ENCODE measurements at places on chromosomes 2 and 18.

DNA sequence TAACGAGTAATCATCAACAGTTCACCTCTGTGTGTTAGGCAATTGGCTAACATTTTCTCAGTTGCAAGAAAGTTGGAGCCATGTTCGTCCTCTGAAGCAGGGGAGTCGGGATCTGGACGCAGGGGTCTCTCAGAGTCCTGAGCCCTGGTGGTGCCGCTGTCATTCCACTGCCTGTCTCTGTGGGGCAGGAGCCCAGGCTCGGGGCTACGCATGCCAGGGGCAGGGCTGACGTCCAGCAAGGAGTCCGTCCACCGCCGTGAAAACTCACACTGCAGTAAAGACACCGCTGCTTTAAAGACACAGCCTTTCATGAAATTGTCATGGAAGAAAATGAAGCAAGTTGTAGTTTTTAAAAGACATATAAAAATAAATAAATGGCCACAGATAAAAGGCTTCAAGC lies 571.1 kb upstream of the SOX11 start:
- DNase-seq = no peak

- DNase-seq = no peak
Measured at GRCh38 chr2:99524056-99524455, 34.2 kb upstream of the REV1 start.

DNA sequence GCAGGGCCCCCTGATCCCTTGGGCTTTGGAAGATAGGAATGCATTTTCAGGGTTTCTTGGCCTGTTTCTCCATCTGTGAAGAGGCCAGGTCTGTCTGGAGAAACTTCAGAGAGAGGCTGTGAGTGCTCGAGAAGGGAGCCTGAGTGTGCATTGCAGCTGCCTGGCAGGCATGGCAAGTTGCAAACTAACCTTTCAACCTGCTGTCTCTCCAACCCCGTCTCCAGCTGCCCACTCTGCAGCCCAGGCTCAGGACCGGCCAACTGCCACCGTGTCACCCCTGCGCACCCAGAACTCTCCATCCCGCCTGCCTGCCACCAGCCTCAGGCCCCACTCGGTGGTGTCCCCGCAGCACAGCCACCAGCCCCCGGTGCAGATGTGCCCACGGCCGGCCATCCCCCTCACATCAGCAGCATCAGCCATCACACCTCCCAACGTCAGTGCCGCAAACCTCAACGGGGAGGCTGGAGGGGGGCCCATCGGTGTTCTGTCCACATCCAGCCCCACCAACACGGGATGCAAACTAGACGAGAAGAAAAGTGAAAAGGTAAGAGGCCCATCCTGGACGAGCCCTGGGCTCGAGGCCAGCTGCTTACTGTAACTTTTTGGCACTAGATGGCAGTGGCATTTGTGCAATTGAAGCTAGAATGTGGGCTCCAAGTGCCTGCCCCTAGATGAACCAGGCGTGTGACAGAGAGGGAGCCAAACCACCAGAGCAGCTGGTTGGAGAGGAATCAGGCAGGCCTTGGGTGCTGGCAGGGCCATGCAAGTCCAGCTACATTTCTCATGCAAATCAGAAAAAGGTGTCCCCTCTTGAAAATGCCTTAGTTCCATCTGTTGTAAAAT lies 164.6 kb downstream of the SEPTIN10 start:
- DNase-seq = no peak

- no peak for DNase-seq
Measured at GRCh38 chr2:11109002-11109401, 46.3 kb upstream of the SLC66A3 start.

GRCh38 chr2:114442510-114442909 lies at the start of gene DPP10:
TSS of gene DPP10 (plus strand) at chr2:114442641.
- DNase-seq = no peak

DNA sequence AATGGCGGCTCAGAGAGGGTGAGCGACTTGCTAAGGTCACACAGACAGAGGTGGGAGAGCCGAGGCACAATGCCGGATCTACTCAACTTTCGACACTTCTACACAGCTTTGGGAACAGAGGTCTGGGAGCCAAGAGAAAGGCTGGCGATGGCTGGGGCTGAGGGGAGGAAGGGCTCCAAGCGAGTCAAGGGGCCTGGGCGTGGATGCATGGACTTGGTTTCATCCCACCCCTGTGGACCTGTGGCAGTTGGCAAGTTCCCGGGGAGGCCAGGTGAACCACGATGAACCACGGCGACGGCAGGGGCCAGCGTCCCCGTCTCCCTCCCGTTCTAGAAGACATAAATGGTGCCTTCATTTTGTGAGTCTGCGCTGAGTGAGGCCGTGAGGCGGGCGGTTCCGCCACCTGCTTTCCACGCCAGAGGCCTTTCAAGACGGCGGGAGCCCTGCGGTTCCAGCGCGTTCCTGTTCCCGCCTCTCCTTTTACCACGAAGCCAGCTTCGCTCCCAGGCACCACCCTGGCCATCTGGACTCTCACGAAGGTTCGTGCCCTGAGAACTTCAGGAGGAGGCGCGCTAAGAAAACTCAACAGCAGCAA lies 46.7 kb downstream of the EDAR start:
- no peak for DNase-seq

DNA sequence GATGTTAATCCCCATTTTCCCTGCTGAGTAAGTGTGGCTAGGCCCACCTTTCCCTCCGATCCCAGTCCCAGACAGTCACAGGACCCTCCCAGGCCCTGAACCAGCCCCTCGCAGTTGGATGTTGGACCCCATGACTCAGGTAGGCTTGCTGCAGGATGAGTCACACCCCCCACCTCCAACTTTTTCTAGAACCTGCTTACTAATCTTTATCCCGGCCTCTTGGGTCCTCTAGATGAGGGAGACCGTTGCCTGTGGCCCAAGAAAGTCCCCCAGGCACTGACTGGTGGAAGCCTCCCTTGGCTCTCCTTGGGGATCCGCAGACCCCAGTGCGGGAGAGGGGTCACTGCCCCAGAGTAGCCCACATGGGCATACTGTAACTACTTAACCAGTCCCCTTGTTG lies 98.5 kb downstream of the SMAD7 start:
- DNase-seq = no peak

DNA sequence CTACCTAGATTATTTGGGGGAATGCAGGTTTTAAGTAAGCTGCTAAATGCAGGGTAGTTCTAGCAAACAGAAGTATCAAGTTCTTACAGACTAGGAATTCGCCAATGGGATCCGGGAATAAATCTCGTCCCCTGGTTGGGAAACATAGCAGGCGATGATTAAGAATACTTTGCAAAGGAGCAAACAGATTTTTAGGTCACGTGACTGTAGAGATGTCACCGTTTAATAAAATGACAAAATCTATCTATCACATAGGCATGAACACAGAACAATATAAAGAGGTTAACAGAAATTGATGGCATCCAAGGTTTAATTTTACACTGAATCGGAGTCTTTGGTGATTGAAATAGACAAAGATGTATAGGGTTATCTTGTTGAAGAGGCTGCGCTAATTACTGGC lies 664.1 kb downstream of the BCL11A start:
- no peak for DNase-seq

DNA sequence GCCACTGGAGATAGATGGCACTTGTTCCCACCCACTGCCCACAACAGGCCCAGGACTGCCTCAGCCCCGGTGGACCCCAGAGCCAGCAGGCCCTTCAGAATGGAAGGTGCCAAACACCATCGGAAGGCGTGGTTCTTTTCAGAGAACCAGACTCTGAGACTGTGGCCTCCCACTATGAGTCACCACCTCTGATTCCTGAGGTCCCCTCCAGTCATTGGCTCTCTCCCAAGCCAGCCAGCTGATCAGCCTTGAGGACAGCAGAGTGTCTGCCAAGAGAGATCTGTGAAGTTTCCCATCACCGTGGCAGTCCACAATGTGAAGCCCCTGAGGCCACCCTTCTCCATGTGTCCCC lies 10.4 kb upstream of the MAP3K2 start:
- peak; percentile 87 for DNase-seq

- no peak for DNase-seq
Measured at GRCh38 chr2:48714245-48714644, 41.3 kb downstream of the LHCGR start.

GRCh38 chr2:237980751-237981150 lies 13.9 kb downstream of the UBE2F start:
- DNase-seq = no peak

- DNase-seq = no peak
Measured at GRCh38 chr2:236600158-236600557, 30.5 kb downstream of the ACKR3 start.

GRCh38 chr18:35729991-35730668 lies 148.6 kb downstream of the GALNT1 start:
- DNase-seq = no peak

DNA sequence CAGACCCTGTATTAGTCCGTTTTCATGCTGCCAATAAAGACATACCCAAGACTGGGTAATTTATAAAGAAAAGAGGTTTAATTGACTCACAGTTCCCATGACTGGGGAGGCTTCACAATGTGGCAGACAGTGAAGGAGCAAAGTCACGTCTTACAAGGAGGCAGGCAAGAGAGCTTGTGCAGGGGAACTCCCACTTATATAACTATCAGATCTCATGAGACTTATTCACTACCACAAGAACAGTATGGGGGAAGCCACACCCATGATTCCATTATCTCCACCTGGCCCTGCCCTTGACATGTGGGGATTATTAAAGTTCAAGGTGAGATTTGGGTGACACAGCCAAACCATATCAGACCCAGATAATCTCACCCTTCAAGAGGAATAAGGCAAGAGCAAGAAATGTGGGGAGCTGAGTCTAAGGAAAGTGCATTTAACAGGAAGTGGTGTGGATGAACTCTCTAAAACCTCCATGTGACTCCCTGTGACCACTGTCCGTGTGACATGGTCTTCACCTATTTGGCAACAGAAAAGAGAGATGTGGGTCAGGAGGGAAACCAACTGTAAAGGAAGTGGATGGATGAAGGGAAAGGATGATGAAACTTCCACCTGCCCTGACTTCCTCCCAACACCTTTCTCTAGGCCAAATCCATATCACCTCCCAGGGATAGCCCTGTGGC lies 110.6 kb downstream of the ATL2 start:
- peak; percentile 82 for DNase-seq

GRCh38 chr18:55360061-55360460 lies 227.9 kb downstream of the TCF4 start:
- no peak for DNase-seq

DNA sequence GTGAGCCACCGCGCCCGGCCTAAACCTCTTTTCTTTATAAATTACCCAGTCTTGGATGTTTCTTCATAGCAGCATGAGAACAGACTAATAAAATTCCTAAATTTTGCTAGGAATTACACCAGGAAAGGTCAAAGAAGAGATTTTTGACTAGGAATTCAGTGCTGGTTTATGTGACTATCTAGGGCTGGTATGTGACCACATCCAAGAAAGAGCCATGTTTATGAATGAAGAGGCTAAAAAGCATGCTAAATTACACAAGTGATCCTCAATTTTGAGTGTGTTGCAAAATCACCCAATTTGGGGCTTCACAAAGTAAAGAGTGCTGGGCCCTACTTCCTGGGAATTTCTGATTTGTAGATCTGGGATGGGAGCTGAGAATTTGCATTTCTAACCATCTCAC lies 123.6 kb downstream of the CSRNP3 start:
- no peak for DNase-seq

- DNase-seq = no peak
Measured at GRCh38 chr2:45869165-45869501, 217.7 kb downstream of the PRKCE start.

DNA sequence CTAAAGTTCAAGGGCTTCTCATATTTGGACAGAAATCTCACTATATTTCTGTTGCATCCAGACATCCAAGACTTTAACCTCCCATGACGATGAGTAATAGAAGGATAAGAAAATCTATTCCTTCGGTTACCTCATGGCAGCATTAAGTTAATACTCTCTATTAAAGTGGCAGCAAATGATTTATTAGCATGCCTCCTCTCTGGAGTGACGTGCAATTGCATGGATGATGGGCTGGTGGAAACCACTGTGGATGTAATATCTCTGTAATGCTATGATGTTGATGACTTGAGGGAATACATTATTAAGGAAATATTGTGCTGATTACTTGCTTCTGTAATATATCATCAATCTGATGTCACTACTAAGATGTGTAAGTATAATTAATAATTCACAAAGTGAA lies 336.8 kb downstream of the DSEL start:
- DNase-seq = no peak

DNA sequence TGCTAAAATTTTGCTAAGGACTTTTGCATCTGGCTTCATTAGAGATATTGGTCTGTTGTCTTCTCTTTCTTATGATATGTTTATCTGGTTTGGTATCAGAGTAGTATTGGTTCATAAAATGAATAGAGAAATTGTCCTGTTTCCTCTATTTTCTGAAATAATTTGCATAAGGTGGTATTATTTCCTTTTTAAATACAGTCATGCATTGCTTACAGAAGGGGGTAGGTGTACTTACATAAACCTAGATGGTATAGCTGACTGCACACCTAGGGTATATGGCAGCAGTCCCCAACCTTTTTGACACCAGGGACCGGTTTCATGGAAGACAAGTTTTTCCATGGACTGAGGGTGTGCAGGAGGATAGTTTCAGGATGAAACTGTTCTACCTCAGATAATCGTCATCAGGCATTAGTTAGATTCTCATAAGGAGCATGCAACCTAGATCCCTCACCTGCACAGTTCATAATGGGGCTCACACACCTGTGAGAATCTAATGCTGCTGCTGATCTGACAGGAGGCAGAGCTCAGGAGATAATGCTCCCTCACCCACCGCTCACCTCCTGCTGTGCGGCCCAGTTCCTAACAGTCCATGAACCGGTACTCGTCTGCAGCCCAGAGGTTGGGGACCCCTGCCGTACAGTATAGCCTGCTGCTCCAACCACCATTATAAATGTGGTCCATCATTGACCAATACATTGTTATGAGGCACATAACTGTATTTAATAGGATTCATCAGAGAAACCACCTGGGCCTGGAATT lies 189.2 kb downstream of the FAM210A start:
- no peak for DNase-seq

DNA sequence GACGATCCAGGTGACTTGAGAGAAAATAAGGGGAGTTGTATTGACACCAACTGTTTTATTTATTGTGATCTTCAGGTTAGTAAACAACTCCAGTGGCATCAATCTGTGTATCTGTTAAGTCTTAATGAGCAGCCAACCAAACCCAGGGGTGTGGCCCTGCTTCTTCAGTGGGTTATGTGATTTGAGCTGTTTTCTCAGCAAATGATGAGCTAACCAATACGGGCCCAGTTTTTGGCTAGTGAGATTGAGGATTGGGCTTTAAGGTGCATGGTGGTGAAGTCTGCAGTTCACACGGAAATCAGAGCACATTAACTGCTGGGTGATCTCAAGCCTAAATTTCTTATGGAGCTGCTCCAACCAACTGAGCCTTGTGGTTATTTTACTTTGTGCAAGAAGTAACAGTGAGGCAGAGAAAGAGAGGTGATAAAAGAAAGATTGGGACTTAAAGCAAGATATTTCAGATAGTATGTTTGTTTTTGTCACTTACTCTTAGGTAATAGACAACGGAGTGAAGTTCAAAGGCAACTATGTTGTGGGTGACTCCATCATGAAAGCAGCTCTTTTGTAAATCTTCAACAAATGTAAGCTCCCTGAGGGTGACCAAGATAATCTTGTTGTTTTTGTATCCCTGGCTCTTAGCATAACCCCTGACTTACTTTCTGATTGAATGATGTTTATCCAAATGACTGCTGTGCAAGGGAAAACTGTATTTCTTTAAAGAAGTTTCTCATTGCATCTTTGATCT lies 2.4 kb downstream of the MTCL1 start:
- no peak for DNase-seq

- DNase-seq = peak; percentile 42
Measured at GRCh38 chr2:166106431-166107015, 21.3 kb downstream of the SCN1A start.

- DNase-seq = no peak
Measured at GRCh38 chr2:194549387-194549786, 1107.6 kb upstream of the SLC39A10 start.
